ENCODE measurements at places on chromosomes 2 and 18.

DNA sequence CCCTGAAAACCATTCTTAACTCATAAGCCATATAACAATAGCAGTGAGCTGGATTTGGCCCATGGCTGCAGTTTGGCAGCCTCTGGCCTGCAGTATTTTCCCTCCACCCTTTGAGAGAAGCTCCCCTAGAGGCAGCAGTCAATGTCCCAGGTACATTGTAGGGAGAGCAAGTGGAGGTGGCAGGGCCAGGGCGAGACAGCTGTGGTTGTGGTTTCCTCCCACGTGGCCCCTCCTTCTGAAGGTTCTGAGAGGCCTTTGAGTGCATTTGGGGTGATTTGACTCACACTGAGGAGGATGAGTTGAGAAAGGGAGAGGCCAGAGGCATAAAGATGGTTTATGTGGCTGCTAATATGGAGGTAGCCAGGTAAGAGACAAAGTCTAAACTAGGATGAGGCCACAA lies 45.5 kb upstream of the LDAH start:
- peak; percentile 71 for DNase-seq

- no peak for DNase-seq
These were observed 21.2 kb upstream of the NTSR2 start for GRCh38 chr2:11691076-11691660.

- DNase-seq, result no peak
These were observed 16.7 kb downstream of the NOSTRIN start for GRCh38 chr2:168819050-168819715.

DNA sequence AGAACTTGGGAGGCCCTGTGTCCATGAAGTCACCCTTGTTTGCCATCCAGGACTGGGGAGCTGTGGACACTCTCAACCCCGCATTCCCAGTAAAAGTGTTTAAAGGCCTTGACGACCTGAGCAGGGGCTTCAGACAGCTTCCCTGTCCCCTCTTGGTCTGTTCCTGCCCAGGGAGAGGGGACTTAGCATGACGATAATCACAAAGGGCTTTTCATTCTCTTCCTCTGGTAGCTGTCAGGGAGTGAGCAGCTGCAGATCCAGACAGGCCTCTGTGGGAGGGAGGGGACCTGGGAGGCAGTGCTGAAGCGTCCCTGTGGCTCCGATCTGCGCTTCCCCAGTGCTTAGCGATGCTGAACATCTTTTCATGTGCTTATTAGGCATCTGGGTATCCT lies 77.8 kb upstream of the HS6ST1 start:
- no peak for DNase-seq

DNA sequence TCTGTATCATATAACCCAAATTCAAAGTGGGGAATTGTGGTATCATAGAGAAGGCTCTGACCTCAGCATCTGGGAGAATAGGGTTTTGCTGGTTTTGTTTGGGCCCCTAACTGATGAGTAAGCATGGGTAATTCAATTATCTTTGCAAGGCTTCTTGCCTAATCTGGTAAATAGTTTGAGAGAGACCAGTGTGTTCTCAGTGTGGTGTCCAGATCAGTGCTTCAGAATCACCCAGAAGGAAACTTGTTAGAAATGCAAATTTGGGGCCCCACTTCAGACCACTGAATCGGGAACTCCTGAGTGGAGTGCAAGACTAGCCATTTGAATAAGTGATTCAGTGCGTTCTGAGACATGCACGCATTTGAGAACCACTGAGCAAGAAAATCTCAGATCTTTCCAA lies 282.7 kb downstream of the EPHA4 start:
- DNase-seq, result no peak

DNA sequence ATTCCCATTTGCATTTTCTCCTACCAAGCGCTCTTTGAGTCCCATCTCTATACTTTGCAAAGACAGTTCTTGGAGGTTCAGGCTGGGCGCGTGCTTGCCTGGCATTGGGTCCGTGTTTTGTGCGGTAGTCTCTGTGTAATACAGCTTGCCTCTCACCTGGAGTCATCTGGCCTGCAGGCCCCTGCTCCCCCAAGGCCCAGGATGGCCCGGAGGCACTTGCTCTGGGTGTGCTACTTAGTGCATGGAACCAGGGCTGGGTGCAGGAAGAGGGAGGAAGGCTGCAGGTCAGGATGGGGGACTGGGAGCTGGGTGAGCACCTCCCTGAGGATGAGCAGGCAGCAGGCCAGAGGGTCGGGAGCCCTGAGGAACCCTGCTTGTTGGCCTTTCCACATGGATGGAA lies 220.9 kb downstream of the LDLRAD4 start:
- DNase-seq, result no peak

DNA sequence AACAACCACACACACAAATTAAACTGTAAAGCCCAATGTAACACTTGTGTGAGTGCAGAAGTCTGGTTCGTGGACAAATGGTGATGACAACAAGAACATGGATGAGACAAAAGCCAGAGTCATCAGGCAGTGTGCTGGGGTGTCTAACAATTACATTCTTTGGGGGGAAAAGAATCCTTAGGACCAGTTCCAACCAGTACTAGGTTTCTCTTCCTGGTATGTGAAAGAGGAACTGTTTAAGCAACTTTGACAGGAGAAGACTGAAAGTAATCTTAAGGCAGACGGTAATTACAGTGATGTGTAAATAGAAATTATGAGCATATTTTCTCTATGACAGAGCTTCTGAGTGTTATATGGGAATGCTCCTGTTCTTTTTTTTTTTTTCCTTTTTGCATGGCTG lies 133.4 kb downstream of the AFF3 start:
- DNase-seq, result no peak

GRCh38 chr2:30095402-30095801 lies 51.4 kb upstream of the YPEL5 start:
- DNase-seq, result no peak

DNA sequence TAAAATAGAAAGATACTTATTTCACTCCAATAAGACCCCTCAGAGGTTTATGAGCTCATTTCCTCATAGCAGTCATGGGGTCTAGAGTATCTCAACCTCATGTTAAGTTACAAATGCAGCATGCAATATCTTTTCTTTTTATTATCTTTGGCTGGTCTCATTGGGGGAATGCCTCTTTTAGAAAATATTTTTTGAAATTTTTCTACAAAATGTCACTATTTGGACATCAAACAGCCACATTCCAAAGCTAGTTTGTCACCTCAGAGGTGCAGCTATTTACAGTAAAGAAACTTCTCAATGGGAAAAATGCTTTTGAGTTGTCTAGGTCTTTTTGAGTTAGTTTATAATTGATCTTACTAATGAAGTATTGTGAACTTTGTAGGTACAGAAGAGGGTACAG lies 370.7 kb upstream of the LRATD1 start:
- no peak for DNase-seq

DNA sequence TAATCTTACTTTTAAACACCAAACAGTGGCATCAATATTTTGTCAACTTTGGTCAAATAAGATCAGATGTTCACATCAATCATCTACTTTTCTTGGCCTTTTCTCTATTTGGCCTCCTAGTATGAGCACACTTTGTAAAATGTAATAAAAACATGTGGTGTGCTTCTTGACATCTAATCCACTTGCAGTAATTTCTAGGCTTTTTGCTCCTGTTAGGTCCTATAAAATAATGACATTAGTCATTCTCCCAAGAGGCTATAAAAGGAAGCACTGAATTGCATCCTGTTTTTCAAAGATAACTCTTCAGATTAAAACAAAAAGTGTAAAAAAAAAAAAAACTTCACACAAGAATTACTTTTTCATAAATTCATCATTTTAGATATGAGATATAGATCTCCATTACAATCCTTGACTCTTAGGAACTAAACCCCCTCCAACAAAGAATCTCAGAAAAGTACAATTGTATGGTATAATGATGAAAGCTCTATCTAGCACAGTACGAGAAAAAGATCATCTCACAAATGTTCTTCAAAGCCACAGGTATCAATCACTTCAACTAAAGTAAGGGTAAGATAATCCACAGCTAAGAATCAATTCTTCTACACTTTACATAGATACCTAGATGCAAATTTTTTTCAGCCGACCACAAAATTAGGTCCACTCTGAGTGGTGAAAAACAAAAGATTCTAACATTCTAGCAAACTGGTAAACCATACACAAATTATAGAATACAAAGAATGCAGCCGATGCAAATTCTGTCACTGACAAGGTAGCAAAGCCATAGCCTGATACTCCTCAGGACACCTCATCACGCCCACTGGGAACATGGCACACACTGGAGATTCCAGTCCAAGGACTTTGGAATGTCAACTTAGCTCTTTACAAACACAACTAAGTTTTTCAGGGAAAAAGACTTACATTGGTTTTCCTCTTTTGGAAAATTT lies 2.7 kb downstream of the BCL2 start:
- DNase-seq, result no peak

DNA sequence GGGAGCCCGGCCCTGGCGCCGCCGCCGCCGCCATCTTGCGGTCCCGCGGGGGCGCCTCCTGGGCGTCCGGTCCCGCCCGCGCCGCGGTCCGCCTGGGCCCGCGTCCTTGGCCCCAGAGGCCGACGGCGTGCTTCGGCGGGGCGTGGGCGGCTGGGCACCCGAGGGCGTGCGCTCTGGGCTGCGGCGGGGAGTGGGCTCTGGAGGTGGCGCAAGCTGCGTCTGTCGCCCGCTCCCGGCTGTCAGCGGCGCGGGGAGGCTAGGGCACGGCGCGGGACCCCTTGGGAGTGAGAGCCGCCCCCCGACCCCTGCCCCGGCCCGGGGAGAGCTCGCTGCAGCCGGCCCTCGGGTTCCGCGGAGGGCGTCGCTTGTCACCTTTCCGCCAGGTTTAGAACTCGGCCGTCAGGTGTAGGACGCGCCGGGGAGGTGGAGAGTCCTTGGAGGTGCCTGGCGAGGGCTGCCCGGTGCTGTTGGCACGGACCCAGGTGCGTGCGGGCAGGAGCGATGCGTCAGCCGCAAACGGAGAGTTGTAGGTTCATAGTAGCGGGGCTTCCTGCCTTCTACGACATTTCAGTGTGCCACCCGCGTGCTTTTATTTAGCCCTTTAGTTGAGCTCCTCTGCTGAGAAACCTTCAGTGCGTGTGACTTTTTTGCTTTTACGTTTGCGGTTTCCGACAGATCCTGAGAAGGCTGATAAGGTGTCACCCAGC lies 921 bp downstream of the VAPA start:
- DNase-seq, result peak; percentile 81

GRCh38 chr2:169877398-169877797 lies 50.1 kb downstream of the UBR3 start:
- no peak for DNase-seq

DNA sequence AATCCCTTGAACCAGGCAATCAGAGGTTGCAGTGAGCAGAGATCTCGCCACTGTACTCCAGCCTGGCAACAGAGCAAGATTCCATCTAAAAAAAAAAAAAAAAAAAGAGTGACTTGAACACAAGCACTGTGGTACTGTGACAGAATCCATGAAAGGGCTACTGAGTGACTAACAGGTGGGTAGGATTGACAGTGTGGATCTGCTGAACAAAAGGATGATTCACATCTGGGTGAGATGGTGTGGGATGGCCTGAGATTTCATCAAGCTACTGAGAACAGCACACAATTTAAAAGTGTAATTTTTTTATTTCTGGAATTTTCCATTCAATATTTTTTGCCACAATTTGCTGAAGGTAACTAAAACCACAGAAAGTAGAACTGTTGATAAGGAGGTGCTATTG lies 13.3 kb upstream of the SP3 start:
- no peak for DNase-seq
